GM12892 (cell line): ENCODE measurements at places on chromosomes 3 and 15.

GRCh38 chr3:147795418-147795817 lies 386.3 kb downstream of the ZIC1 start:
- no peak for DNase-seq

DNA sequence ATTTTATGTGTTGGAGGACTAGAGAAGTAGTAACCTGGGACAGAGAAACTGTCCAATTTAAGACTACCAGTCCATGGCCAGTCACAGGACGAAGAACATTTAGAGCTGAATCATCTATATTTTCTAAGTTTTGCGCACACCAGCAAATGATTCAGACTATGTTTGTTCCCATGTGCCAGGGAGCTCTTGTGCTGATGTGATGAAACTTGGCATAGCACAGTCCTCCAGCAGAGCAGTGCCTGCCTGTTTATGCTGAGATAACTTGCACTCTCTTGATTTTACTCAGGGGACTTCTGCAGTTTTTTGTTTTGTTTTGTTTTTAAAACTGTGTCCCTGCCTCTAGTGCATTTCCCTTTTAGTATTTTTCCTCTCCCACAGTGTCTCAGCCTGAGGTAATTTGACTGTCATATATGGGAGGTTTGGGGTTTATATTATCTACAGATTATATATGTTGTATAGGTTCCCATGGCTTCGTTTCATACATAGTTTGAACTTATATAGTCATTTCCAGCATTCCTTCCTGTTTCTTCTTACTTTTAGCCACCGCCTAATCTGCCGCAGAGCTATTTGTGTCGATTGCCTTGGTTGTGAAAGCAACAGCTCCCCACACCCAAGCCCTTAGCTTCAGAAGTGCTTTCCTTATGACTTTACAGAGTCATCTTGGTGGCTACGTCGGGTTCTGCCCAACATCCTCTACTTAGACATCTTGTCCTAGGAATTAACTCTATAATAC lies 45.5 kb downstream of the PPM1L start:
- DNase-seq, result no peak

GRCh38 chr3:177195242-177195991 lies 1.9 kb downstream of the TBL1XR1 start:
- DNase-seq, result no peak

DNA sequence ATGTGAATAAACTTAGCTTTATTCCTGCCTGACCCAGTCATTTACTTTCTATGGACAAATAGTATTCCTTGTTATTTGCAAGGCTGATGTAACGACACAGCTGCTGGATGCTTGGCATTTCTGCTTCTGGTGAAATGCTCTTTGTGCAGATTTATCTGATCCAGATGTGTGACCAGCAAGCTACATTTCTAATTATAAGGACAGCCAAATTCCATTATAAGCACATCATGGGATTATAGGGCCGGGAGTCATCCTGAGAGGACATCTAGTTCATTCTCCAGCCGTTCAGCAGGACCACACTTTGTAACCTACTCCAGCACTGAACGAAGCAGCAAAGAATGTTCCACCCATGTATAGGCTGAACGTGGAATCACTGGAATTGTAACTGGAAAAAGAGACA lies 42.9 kb downstream of the FNDC3B start:
- DNase-seq, result no peak

- DNase-seq, result no peak
Measured at GRCh38 chr15:39327005-39327730, 253.7 kb upstream of the THBS1 start.

GRCh38 chr3:96844204-96844514 lies 29.8 kb downstream of the EPHA6 start:
- DNase-seq, result no peak

GRCh38 chr3:134477002-134477401 lies 8.8 kb downstream of the ANAPC13 start:
- no peak for DNase-seq

DNA sequence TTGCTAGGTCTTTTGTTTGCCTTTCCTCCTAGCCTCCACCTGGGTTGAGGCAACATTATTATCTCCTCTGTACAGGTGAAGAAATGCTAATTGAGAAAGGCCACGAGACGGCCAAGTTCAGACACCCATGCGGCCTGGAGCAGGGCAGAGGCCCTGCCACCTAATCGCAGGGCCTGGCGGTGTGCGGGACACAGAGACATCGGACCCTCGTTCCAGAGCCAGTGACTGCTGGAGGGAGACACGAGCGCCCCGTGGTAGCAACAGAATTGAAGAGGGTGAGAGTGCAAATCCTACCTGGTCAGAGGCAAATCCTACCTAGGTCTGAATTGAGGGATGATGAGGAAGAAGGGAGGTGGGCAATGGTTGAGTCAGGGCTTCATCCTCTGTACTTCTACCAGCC lies 113.8 kb upstream of the MEF2A start:
- no peak for DNase-seq

DNA sequence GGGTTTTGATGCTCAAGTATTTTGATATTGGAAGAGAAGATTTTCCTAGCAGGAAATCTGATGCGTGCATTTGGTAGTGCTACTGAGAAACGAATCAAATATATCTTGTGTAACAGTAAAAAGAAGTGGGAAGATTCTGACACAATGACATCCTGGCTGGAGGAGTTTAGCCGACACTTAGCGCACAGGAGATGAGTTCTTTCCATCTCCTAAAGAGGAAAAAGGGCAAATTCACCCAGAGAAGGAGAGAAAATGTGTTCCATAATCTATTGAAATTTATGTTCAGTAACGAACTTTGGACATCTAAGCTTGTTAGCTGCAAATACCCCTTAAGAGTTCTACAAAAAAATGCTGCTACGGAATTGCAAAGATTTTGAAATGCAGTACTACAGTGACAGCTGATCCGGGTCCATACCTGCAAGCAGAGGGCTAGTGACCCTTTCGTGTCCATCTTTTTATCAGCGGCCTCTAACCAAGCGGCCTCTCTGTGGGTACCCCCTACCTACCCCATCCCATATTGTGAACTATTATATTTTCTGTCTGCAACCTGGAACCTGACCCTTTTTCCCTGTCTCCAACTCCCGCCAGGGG lies 971 bp downstream of the CPOX start:
- no peak for DNase-seq

DNA sequence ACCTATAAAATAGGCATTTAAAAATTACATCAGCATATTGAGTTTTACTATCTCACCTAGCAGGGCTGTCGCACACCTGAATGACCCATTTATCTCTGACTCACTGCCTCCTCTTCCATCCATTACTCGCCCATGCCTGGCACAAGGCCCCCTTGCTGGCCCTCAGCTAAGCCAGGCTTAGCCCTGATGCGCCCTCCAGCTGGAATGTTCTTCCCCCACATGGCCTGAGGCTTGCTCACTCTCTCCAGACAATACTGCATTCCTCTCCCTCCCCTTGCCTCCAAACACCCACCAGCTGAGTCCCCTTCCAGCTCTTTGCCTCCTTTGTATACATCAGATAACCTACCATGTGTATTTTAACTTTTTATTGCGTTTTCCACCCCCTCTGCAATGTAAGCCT lies 7.2 kb downstream of the SH3BP5 start:
- no peak for DNase-seq

- DNase-seq, result no peak
Measured at GRCh38 chr15:92883876-92884435, 16.2 kb upstream of the CHD2 start.

DNA sequence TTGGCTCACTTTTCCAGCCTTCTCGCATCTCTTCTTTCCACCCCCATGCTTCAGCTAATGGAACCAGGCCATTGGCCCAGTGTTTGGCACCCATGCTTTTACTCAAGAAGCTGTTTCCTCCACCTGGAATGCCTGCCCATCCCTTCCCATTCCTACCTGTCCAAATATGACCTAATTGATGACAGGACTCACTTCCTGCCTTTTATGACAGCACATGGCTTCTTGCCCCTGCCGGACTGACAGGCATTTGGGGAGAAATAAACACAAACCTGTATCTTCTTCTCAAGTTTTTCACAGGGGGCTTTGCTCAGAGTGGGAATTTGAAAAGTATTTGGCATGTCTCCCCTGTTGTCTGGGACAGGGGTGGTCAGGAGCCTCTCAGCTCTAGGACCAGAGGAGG lies 120.1 kb downstream of the ABHD5 start:
- no peak for DNase-seq

- DNase-seq, result no peak
Measured at GRCh38 chr3:72494626-72495025, 353.6 kb downstream of the SHQ1 start.

DNA sequence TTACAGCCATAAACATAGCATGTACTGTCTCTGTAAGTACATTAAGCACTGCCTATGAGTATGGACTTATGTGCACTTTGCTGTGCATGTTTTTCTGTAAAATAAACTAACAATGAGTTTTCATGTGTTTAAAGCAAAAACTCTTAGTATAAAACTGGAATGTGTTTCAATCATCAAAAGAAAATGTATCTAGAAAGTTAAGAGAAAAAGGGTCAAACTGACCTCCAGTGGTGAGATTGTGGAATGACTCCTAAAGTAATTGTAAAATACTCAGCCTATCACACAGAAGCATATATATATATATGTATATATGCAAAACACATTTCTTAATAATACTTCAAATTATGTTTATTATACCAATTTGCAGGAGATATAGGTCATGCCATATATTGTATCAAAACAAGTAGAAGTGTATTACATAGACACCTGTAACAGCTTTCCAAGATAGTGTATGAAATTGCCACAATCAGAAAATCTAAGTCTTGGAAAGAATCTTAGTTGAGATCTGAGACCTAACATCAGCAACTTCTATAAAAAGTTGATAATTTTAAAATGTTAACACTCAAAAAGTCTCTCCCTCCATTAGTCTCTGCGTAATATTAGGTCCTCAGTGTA lies 199.6 kb downstream of the FMN1 start:
- DNase-seq, result no peak

DNA sequence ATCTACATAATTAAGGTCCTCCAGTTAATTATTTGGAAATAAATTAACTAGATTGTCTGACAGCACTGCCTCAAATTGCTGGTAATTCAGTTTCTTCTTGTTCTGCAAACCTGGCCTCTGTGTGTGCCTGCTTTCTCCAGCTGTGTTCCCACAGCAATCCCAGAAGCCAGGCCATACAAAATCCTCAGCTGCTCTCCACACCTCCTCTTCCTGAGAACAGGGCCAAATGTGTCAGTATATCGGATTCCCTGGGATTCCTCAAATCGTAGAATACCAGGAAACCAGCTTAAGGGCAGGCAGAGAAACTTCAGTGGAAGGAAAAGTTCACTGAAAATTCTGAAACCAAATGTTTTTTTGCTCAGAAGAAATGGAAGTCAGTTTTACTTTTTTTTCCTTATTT lies 261.4 kb downstream of the ZMAT3 start:
- no peak for DNase-seq

DNA sequence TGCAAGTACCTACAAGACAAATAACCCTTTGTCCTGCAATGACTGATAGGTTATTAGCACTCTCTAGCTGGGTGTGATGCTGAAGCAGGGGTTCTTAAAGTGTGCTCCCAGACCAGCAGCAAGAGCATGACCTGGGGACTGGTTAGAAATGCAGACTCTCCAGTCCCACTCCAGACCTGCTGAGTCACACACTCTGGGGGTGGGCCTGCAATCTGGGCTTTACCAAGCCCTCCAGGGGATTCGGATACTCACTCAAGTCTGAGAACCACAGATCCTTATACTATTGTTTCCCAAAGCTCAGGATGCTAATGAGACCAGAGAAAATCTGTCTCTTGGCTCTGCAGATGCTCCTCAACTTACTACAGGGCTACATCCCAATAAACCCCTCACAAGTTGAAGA lies 142.1 kb upstream of the RAD18 start:
- no peak for DNase-seq

DNA sequence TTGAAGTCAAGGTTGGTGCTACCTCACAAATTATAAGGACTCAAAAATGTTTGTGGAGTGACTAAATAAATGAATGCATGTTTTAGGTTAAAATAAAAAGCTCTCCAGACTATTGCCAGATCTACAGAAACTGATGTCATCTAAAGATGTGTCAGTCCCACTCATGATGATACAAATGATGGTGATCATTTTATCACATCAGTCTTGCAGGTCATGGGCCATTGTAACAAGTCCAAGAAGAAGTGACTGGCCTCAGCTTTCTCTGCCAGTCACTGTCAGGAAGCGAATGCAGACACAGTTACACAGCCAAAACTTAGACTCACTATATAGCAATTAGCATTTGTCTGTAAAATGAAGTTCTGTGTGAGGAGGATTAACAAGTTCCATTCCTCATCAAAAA lies 18.5 kb downstream of the ATP8B4 start:
- no peak for DNase-seq

DNA sequence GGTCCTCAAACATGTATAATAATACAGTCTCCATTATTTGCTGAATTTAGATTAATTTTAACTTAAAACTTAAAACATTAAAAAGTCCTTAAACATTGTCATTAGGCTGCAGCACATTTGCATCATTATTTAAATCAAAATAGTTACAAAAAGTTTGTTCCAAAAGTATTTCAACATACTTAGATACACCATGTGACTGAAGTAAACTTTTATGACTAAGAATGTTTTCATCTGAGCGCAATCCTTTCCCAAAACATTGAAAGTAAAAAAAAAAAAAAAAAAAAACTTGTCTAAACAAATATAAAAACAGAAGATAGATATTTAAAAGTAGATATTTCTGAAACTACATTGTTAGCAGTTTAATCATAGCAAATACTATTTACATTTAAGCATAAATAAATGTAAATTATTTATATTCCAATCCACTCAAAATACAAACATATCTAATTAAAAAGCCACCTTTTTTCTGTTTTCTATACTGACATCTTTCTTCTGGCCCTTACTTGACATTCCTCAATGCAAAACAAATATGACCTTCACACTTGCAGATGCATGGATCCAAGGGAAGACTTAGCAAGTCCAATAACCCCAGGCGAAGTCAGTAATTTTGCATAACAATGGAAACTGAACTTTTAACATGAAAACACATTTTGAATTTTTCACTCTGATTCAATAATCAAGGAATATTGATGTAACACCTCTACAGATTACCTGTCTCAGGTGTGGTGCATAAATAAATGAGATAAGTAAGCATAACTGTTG lies 10.3 kb downstream of the FAM227B start:
- no peak for DNase-seq

DNA sequence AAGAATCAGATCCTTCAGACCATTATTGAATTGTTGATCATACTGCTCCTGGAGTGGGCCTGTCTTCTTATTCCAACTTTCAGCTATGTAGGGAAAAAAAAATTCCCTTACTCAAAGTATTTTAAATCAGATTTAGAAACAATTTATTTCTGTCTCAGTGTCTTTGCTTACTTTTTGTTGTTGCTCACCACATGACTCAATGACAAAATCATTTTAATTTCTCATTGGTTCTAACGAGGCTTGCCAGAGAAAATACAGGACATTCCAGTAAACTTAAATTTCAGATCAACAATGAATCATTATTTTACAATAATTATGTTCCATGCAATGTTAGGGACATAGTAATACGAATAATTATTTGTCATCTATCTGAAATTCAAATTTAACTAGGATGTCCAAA lies 748.5 kb upstream of the CBLB start:
- DNase-seq, result no peak
